ENCODE measurements at places on chromosomes 12 and 14.

DNA sequence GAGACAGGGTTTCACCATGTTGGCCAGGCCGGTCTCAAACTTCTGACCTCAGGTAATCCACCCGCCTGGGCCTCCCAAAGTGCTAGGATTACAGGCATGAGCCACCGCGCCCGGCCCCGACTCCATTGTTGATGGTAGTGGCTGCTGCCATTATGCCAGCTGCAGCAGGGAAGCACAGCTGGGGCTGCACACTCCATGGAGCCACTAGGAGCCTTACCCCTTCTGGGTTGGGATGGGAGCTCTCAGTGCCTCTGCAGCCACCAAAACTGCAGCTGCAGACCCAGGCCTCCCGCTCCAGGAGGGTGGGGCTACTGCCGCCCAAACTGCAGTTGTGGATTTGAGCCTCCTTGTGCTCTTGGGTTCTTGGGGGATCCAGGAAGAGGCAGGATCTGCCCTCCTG, 25.9 kb downstream of the TCHP start:
- no peak for DNase-seq

GRCh38 chr12:6903722-6904121, 900 bp upstream of the LRRC23 start:
- no peak for DNase-seq

DNA sequence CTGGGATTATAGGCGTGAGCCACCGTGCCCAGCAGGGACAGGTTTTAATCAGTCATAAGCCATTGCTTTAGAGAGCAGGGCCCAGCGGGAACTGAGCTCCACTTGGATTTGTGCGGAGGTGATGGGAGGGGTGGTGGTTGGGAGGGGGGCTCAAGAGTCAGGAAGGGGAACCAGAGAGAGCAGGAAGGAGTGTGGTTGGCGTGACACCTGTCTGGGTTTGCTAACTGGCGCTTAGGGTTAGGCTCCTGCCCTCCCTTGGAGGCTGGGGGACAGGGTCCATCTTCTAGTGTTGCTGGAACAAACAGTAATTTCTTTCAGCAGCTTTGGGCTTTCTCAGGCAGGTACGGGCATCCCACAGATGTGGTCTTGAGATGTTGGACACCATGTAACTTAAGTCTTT, 7.5 kb upstream of the ALDH2 start:
- no peak for DNase-seq

DNA sequence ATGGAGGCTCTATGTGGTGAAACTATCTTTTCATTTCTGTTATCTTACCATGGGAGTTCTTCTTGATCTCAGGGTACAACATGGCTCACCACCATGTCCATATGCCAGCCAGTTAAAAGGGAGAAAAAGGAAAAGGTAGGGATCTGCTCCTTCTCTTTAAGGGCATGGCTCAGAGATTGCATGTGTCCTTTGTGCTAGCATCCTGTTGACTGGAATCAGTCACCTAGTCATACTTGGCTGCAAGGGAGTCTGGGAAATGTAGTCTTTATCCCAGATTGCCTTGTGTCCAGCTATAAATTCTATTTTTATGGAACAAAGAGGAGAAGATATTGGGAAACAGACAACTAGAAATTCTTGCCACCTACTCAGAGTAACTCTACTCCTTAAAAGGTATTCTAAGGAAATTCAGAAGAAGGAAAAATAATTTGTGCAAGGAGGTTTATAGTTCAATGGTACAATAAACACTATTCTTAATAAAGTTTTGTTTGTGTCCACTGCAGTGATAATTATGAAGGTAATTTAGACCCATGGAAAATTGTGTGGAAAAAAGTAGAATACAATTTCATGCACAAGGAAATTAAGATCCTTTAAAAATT, 86.4 kb upstream of the RPH3A start:
- DNase-seq, result no peak

GRCh38 chr14:68396461-68396860, 396.4 kb downstream of the ZFP36L1 start:
- DNase-seq, result no peak
